ENCODE measurements at places on chromosomes 6 and 20.

- DNase-seq = no peak
Observed at GRCh38 chr20:10786678-10787077, 112.9 kb upstream of the JAG1 start.

- no peak for DNase-seq
Observed at GRCh38 chr6:56869346-56869745, 85.6 kb upstream of the BEND6 start.

DNA sequence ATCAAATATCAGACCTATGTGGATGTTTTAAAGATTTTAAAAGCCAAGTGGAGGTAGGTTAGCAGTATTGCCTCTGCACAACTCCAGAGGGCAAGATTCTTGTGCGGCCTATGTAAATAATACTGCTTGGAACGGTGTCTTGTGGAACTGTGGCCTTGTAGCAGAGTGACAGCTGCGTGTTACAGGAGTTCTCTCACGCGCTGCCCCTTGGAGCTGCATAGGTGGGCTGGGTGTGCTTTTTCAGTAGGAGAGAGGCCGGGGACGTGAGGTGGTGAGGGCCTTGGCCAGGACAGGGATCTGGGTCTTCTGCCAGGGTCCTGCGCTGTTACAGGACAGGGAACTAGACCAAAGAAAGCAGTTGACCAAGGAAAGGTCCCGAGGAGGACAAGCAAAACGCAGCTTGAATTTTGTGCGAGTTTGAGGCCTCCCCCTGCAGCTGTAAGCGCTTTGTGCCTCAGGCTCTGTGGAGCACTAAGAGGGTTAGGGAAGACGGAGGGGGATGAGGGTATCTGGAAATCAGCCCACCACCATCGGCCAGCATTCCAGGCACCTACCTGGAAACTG lies 1.5 kb downstream of the TMEM181 start:
- DNase-seq = no peak

DNA sequence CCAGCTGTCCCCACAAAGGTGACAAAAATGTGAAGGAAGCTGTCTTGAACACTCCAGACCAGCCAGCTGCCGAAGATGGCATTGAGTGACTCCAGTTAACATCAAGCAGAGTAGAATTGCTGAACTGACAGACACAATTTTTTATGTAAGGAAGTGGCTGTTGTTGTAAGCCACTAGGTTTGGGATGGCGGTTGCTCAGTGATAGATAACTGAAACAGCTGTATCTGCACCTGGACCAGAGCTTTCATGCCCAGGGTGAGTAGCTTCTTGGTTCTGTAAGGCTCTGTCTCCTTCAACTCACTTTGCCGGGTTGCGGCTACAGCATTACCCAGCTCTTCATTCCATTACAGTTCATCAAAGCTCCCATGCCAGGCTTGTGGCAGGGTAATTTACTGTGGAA lies 49.7 kb upstream of the DDR1 start:
- DNase-seq = no peak

GRCh38 chr6:38836585-38836984 lies 121.5 kb downstream of the DNAH8 start:
- DNase-seq = no peak

DNA sequence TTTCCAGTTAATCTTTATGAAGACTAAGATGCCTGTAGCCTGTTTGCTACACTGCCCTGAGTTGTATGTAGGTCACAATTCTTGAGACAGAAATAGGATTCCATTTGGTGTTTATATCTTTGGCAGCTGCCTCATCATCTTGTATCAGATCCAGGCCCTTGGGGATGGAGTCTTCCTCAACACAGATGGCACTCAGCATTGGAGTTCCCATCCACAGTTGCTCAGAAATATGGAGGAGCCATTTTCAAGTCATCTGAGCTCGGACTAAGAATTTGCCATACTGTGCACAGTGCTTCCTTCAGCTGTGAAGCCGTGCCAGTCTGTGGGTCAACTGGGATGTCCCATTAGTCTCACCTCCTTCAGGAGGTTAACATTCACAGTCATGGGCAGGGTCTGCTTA lies 156.6 kb downstream of the ZDHHC14 start:
- DNase-seq = no peak

DNA sequence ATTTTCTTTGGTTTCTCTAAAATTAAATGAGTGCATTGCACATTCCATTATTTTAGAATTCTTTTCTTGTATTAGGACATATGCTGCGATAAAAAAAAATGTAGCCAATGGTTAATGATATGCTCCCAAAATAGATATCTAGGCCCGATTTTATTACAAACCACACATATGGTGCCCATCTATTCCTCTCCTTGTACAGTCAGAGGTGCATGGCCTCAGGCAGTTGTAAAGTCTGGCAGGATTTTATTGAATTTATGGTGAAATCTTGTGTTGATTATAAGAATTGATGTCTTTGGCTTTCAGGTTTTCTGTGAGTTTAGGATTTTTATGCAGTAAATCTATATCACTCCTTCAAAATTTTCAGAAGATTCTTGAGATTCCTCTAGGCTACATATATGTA lies 192.2 kb downstream of the RFPL4B start:
- DNase-seq = no peak

Measured in HTR-8/SVneo (cell line).